ENCODE measurements at places on chromosomes 3 and 15. TPM values are rescaled to one million over a fixed set of nuclear protein-coding genes. Genes with fewer than 3 reads are reported as not detected.
A peak's percentile ranks its signal among the peaks of the same experiment; 100 is the strongest.

CPB1 gene
- total RNA-seq = not detected

AHSG gene
- not detected for total RNA-seq

GRCh38 chr3:149077628-149078027 lies 8.7 kb downstream of the HLTF start:
- no peak for DNase-seq

GRCh38 chr15:32803631-32804030 lies 85.8 kb downstream of the GREM1 start:
- DNase-seq = peak; percentile 9

DNA sequence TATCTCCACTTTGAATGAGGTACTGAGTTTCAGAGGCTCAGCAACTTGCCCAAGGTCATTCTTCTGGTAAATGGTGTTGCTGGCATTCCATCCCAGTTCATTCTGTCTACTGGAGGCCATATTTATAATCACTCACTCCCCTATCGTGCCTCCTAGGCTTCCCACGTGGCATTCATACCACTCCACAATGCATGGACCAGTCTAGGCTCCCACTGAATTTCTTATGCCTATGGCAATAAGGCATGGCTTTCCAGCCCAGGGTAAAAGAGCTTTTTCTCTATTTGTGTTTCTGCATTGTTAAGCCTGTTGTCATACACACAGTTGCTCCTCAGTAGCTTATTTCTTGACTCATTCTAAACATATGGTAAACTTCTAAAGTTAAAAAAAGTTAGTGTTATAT lies 19.9 kb downstream of the BBX start:
- DNase-seq = no peak

DNA sequence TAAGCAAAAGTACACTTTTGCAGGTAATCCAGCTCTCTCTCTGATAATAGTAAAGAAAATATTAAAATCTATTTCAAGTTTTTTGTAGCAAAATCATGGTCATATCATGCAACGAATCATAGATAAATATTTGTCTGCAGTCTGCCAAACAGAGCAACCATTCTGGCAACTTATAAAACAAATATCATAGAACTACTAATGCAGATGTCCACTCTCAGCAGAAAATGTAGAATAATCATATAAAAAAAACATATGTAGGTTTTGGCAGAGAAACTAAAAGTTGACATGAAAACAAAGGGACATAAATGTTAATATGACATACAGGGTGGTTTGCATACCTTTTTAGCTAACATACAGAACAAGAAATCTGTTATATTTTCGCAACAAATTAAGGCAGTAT lies 12.2 kb downstream of the TMCC1 start:
- DNase-seq = no peak
